ENCODE measurements at places on chromosomes 11 and 22. TPM values are rescaled to one million over a fixed set of nuclear protein-coding genes. Genes with fewer than 3 reads are reported as not detected.

Gene CCDC73
- not detected for total RNA-seq

DNA sequence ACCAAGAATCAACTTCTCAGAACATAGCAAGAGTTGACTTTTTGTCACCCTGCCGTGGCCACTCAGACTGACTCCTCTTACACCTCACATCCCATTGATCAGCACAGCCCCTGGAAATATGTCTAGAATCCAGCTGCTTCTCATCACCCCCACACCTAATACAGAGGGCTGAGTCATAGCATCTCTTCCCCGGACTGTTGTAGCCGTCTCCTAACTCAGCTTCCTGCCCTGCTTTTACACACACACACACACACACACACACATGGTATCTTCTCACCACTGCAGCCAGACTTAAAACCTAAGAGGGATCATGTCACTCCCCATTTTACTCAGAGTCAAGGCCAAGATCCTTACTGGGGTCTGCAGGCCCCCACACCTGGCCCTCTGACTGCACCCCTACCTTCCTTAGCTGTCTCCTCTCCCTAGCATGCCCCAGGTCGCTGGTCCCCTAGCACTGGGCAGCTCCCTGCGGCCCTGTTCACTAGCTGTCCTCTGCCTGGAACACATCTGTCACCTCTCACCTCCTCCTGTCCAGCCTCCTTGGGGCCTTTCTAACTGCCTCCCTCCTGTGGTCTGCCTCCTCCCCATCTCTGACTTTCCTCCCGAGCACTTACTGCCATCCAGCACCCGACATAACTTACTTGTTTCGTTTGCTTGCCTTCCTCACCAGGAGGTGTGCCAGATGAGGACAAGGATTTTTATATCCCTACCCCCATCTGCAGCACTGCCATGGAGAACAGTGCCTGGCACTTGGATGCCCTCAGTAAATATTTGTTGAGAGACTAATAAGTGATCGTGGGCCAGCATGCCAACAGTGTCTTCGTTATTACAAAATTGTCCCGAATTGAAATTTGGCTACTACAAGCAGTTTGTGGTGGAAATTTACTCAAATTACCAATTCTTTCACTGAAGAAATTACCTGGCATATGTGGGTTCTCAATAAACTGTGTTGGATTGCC lies 61.9 kb downstream of the BMAL1 start:
- no peaks in the 10 kb centered on the region for H3K27me3 ChIP-seq
- DNase-seq: no peak

- H3K36me3 ChIP-seq: no peaks in the 10 kb centered on the region
- no peaks in the 10 kb centered on the region for H3K4me1 ChIP-seq
- no peaks in the 10 kb centered on the region for H3K27me3 ChIP-seq
- no peak for DNase-seq
- no peak overlapping the region for H3K4me3 ChIP-seq
Measured at GRCh38 chr11:100867606-100868005, 180.5 kb downstream of the ARHGAP42 start.

DNA sequence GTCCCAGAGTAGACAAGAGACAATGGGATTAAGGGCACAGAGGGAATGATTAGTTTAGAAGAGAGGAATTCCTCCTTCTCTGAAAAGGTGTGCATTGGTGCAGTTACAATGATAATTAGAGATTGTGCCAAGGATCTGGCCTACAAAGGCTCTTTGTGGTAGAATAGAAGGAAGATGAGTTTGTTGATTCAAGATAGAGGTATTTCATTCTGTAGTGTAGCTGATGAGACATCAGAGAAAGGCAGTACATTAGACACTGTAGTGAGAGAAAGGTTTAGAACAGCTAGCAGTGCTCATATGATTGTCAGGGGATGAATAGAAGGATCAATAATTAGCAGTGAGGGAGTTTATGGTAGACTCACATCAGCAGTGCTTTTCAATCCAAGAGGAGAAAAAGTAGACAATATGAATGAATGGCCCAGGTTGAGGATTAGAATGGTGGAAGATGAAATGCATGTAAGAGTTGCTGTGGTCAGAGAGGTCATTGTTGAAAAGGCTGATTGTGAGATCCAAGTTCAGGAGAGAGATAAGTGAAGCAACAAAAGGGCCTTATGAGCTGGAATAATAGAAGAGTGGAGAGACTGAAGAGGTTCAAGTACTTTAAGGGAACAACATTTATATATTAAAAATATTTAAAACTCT lies 28.9 kb downstream of the SIK2 start:
- H3K4me3 ChIP-seq: no peak overlapping the region
- no peaks in the 10 kb centered on the region for H3K27me3 ChIP-seq
- H3K27ac ChIP-seq: no peak overlapping the region
- H3K36me3 ChIP-seq: no peaks in the 10 kb centered on the region
- H3K4me1 ChIP-seq: no peaks in the 10 kb centered on the region

DNA sequence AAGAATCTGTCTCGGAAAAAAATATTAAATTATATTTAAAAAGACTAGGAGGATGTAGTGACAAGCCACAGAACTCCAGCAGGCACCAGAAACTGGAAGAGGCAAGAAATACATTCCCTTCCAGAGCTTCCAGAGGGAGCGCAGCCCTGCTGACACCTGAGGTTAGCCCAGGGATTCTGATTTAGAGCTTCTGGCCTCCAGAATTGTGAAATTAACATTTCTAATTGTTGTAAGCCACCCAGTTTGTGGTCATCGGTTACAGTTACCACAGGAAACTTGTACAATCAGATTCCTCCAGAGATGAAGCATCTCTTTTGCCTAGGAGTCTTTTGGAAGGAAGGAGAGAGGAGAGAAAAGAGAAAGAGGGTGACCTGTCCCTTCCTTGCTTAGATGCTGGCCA lies 6.4 kb upstream of the UBASH3B start:
- H3K27ac ChIP-seq: no peak overlapping the region
- no peak for DNase-seq
- H3K4me3 ChIP-seq: no peak overlapping the region
- no peaks in the 10 kb centered on the region for H3K27me3 ChIP-seq
- H3K36me3 ChIP-seq: no peaks in the 10 kb centered on the region
